ENCODE measurements at places on chromosomes 2 and 18.
A peak's percentile ranks its signal among the peaks of the same experiment; 100 is the strongest.

DNA sequence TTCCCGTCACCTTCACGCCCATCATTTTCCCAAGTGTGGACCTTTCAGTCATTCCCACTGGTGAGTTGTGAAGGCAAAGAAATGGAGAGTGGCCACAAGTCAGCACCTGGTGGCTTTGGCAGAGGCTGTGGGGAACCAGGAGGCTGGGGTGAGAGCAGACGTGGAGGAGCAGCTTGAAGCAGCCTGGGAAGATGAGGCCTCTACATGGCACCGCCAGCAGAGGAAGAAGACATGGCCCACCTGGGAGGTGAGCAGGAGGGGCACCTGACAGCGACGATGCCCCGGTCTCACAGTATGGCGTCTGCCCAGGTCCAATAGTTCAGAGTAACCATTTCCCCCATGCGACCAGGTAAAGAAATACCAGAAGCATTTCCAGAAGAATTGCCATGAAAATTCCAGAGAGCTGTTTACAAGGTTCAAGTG lies 69.0 kb downstream of the TPO start:
- DNase-seq, result no peak

- no peak for DNase-seq
Observed at GRCh38 chr2:215447056-215447455, 11.2 kb upstream of the FN1 start.

GRCh38 chr18:2391470-2391869 lies 179.8 kb downstream of the METTL4 start:
- no peak for DNase-seq

DNA sequence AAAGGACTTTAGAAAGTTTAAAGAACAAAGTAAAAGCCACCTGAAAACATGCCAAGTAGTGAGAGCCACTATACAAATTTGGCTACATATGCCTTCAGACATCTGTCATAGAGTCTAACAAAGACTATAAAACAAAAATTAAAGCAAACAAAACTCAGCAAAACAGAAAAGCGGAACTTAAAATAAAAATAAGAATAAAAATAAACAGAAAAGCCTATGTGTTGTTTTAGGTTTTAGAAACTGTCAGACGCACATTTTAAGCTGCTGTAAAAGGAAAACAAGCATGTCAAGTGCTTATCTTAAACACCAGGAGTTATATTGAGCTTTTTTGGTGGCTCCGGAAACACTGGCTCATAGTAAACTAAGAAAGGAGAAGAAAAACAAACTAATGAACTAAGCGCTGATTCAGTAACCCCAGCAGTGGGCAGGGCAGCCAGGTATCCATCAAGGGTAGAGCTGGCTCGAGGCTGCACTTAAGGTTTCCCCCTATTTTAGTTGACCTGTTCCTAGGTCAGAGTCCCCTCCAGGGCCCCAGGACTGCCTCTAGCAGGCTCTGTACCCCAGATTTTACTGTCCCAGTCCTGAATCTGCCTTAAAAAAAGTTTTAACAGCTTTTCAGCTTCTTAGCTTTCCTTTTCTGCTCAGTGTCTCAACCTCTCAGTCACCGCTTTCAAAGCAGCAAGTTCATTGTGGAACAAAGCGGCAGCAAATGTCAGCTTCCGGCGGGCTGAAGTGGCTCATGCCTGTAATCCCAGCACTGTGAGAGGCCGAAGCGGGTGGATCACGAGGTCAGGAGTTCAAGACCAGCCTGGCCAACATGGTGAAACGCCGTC lies 15.4 kb upstream of the RMC1 start:
- no peak for DNase-seq

- DNase-seq, result no peak
Observed at GRCh38 chr2:128682266-128682665, 363.6 kb upstream of the HS6ST1 start.

DNA sequence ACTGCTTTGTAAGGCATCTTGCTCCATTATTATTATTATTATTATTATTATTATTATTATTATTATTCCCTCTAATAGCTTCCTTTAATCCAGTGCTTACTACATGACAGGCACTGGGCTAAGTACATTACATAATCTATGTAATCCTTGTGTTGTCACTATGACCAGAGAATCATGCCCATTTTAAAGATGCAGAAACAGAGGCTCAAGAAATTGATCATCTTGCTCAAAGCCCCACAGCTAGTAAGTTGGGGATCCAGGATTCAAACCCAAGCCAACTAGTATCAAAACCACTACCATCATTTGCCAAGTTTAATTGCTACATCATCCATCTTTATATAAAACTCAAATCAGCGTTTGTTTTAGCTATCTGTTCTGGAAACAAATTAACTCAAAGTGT lies 594 bp upstream of the NGEF start:
- DNase-seq, result no peak

DNA sequence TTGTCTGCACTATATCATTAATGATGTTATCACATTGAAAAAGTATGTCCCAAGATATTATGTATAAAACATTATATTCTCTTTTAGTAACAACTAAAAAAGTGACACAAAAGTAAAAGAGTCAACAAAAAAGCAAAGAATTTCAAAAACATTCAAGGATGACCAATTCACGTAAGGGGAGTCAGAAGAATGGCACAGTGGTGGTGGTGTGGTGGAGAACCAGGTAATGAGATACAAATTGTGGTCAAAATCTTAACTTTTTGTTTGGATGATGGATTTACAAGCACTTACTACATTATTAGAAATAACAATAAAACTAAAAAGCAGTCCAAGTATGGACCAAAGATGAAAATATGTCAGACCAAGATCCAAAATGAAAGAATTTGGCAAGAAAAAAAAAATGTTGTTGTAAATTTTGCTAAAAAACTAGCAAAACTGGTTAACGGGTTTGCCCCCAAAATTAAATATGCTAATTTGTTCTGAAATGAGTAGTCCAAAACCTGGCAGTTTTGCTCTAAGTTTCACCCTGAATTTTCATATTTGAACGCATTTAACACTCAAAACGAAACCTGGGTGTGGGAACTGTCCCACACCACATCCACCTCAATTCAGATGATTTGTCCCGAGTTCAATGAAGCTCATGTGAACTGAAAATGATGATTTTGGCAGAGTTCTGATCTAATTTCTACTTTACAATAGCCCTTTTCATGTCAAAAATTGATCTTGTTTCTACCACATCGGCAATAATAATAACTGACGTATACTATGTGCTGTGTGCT lies 135.8 kb downstream of the IKZF2 start:
- DNase-seq, result no peak

- DNase-seq, result no peak
Observed at GRCh38 chr2:119674711-119675500, 4.1 kb upstream of the TMEM177 start.

- peak; percentile 28 for DNase-seq
Observed at GRCh38 chr2:237213315-237214022, 127.8 kb downstream of the COPS8 start.

- DNase-seq, result no peak
Observed at GRCh38 chr2:36338124-36338826, 17.3 kb upstream of the CRIM1 start.

DNA sequence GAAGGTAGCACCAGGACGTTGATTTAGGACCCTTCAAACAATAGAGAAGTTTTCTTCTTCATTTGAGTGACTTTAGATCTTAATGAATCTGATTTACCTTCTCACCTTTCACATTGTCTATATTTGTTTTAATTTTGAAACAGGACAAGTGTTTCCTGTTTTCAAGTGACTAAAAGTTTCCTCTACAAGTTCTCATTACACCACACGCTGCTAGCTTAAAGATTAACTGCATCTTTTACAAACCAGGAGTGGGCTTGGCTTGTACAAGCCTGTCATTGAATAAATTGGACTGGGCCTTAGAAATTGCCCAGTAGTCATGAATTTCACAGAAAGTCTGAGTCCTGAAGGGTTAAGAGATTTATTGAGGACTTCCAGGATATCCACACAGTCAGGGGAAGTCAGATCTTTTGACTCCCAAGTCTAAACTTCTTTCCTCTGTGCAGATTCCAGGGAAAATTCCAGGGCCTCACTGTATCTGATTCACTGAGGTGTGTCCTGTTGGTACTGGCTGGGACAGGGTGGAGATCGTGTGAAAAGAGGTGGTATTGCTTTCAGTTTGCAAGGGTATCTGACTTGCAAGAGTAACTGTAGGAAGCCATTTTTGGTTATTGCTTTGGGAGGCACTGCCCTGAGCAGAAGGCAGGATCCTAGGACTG lies 3.4 kb downstream of the SGPP2 start:
- peak; percentile 71 for DNase-seq

DNA sequence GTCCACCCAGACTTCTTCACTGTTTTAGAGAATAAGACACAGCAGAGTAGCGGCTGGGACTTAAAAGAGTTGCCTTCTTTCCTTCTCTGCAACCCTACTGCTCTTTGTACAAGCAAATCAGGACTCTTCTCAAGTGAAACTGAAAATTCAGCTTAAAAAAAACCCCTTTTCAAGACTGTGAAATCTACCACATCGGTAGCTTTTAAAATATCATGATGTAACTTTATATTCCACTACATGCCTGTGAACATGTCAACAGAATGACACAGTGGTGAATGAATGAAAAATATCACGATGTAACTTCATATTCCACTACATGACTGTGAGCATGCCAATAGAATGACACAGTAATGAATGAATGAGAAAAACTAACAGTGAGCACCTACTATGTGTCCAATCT lies 53.4 kb downstream of the TCF4 start:
- no peak for DNase-seq

DNA sequence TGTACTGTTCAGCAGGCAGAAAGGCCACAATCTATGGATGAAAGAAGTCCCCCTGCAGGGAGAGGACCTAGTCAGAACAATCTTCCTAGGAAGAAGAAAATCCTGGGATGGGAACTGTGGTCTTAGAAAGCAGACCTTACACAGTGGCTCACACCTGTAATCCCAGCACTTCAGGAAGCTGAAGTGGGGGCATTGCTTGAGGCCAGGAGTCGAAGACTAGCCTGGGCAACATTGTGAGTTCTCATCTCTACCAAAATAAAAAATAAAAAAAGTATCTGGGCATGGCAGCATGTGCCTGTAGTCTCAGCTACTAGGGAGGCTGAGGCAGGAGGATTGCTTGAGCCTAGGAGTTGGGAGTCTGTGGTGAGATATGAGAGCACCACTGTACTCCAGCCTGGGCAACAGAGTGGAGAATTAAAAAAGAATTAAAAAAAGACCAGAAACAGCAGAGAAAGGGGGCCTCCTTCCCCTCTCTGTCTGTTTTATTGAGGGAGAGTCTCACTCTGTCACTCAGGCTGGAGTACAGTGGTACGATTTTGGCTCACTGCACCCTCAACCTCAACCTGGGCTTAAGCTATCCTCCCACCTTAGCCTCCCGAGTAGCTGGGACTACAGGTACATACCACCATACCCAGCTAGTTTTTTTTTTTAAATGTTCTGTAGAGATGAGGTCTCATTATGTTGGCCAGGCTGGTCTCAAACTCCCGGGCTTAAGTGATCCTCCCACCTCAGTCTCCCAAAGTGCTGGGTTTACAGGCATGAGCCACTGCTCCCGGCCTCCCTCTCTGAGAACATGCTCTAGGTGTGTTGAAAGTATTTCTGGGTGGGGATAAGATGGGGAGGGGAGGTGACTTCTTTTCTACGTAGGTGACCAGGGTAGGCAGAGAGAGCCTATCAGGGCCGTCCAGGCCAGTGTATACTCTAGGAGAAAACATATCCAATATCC lies 7.4 kb downstream of the RHOB start:
- DNase-seq, result no peak

- peak; percentile 59 for DNase-seq
Observed at GRCh38 chr18:42931491-42931890, 184.0 kb downstream of the RIT2 start.

DNA sequence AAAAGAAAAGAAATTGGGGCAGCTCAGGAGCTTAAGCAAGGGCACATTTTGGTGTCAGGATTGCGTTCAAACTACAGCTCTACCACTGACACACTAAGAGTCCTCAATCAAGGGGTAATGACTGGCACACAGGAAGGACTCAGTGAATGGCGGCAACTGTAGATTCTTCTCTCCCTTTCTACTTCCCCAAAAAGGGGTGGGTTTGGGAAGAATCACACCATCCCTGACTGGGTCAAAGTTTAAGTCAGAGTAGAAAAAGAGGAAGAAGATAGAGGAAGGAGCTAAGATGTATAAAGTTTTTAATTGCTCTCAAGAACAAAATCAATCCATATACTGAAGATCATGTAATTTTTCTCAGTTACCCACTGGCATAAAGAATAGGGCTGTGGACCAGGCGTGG lies 2.6 kb downstream of the NLRC4 start:
- DNase-seq, result no peak

- peak; percentile 54 for DNase-seq
Observed at GRCh38 chr2:190791347-190791975, 89.2 kb upstream of the GLS start.

DNA sequence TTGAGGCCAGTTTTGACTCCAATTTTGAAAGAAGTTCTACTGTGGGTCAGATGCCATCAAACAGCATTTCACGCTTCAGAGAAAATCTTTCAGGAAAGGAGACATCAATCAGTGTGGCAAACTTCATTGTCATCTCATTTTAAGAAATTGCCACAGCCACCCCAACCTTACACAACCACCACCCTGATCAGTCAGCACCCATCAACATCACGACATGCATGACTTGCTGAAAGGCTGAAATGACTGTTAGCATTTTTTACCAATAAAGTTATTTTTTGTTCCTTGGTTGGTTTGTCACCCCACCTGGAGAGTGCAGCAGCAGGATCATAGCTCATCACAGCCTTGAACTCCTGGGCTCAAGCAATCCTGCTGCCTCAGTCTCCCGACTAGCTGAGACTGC lies 10.4 kb downstream of the DNAJC10 start:
- DNase-seq, result no peak

DNA sequence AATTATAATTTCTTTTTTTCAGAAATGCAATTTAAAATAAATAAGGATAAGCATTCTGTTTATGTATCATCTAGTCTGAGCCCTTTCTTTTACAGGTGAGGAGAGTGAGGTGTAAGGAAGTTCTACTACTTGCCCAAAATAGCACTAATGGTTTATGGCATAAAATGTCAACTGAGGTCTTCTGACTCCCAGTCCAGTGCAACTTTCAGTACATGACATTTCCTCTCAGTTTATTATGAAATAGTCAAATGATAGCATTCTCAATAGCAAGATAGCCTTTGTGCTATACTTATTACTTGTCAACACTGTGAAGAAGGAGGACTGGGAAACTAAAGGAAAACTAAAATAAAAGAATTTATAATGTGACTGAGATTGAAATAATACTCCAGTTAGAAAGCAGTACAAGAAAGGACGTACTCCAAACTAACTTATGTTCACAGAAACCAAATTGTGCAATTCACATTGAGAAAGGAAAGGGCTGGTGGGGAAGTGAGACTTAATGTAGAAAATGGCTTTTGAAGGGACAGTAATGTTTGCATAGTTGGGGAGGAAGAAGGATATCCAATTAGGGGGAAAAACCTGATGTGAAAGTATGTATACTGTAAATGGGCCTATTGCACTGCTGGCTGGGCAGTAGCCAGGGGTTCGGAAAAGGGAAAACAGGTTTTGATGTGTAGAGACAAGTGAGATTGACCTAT lies 166.7 kb upstream of the ZEB2 start:
- DNase-seq, result no peak

- peak; percentile 56 for DNase-seq
Observed at GRCh38 chr18:44342162-44342561, 338.5 kb upstream of the SETBP1 start.

- peak; percentile 49 for DNase-seq
Observed at GRCh38 chr2:1091895-1092585, 141.4 kb downstream of the SNTG2 start.

All from MCF 10A (cell line).